Hematopoietic multipotent progenitor cell treated with erythropoietin and hydrocortisone succinate and interleukin-3 and kit ligand, for 17 days (in vitro differentiated cells): ENCODE measurements at places on chromosomes 13 and 19.

DNA sequence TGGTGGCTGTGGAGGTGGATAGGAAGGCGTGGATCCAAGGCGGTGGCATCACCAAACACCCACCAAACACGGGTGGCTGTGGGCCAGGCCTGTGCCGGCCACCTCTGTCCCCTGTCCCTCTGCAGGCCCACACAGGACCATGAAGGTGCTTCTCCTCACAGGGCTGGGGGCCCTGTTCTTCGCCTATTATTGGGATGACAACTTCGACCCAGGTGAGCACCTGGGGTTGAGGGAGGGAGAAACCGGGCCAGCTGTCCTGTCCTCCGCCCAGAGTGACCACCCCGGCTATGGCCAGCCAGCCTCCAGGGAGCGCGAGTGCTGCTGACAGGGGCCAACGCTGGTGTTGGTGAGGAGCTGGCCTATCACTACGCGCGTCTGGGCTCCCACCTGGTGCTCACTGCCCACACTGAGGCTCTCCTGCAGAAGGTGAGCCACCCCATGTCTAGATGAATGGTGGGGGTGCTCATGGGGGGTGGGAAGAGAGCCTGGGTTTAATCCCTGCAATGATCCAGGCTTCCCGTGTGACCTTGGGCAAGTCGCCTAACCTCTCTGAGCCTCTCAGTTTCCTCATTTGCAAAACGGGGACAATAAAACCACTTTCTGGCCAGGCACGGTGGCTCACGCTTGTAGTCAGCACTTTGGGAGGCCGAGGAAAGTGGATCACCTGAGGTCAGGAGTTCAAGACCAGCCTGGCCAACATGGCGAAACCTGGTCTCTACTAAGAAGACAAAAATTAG lies 4.0 kb downstream of the HSD11B1L start:
- DNase-seq, result no peak

- DNase-seq, result no peak
Observed at GRCh38 chr13:99250982-99251825, 7.0 kb downstream of the GPR18 start.

- DNase-seq, result no peak
Observed at GRCh38 chr13:75694722-75695121, 58.6 kb downstream of the LMO7 start.

DNA sequence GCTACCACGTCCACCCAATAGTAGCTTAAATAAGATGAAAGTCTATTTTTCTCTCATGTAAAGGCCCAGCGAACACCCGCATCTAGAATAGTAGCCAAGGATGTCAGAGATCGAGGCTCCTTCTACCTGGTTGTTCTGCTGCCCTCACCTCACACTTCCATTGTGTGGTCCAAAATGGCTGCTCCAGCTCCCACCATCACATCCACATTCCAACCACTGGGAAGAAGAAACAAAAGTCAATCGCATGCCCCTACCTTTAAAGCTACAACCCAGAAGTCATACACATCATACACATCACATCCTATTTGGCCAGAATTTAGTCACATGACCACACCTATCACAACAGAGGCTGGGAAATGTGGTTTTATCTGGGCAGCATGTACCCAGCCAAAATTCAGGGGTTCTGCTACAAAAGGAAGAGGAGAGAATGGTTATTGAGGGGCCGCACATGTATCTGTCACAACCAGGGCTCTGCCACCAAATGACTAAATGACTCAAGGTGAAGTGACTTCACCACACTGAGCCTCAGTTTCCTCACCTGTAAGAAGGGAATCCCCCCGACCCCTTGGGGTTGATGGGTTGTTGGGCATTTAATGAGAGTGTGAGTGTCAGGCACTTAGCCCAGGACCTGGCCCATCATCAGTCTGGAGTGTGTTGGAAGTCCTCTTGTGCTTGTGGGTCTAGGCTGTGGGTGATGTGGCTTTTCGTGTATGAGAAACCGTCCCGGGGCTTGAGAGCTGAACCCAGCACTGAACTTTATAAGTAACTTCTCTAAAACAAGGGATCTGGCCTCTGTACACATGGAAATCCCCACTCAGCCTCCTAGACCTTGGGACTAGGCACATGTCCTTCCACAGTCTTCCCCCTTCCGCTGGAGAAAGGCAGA lies 10.2 kb upstream of the CBLC start:
- DNase-seq, result no peak

GRCh38 chr19:33267706-33268105 lies 34.6 kb downstream of the CEBPA start:
- no peak for DNase-seq

- DNase-seq, result no peak
Observed at GRCh38 chr13:100694722-100695508, 20.3 kb upstream of the TMTC4 start.

GRCh38 chr13:29597246-29597645 lies 1.8 kb upstream of the SLC7A1 start:
- no peak for DNase-seq

- DNase-seq, result peak; percentile 53
Observed at GRCh38 chr19:10566658-10567410, 1.0 kb upstream of the KRI1 start.

GRCh38 chr19:17999684-18000479 lies 8.1 kb upstream of the ARRDC2 start:
- peak; percentile 98 for DNase-seq

- DNase-seq, result peak; percentile 28
Observed at GRCh38 chr19:4759388-4760284, 31.9 kb upstream of the FEM1A start.

- DNase-seq, result no peak
Observed at GRCh38 chr13:71021825-71022422, 845.1 kb downstream of the DACH1 start.

DNA sequence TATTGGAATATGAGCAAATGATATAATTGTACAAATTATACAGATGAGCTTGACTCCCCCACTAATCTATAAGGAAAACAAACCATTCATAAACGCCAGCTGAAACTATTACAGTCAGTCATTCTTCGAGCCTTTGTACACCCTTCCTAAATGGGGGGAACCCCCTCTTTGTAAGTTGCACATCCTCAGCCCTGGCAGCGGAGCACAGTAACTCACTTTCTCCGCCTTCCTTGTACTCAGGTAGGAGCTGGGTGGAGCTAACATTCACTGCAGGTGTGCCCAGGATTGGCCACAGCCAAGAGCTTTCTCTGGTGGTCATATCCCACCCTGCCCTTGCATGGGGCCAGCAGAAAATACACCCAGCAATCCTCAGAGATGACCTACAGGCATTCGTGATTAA lies 28.6 kb downstream of the PIN1 start:
- no peak for DNase-seq

- no peak for DNase-seq
Observed at GRCh38 chr13:32200741-32201140, 114.4 kb downstream of the ZAR1L start.

GRCh38 chr13:93420887-93421286 lies 194.3 kb downstream of the GPC6 start:
- no peak for DNase-seq

DNA sequence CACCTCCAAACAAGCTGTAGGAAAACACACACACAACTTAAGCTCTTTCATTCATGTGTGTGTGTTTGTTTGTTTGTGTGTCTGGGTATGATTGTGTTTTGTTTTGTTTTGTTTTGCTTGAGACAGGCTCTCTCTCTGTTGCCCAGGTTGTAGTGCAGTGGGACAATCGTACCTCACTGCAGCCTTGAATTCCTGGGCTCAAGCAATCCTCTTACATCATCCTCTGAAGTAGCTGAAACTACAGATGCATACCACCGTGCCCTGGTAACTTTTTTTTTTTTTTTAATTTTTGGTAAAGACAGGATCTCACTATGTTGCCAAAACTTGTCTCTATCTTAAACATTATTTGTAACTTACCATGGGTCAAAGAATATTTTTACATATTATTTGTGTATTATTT lies 431.7 kb downstream of the SLITRK1 start:
- DNase-seq, result no peak

DNA sequence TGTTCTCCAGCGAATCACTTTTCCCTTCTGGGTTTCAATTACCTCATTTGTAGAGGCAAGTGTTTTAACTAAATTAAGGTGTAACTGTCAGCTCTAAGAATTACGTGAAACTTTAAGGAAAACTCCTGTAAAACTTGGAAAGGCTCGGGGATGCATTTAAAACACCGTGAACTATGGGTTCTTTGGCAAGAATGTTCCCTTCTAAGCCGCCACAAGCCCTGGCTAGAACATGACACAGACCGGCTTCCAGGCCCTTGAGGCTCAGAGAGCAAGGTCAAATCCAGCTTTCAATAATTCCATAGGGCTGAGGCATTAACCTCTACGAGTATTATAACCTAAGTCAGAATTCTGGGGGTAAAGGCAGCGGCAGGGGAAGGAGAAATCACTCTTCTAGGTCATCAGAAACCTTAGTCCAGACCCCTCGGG lies 685 bp downstream of the VWA8 start:
- peak; percentile 63 for DNase-seq

DNA sequence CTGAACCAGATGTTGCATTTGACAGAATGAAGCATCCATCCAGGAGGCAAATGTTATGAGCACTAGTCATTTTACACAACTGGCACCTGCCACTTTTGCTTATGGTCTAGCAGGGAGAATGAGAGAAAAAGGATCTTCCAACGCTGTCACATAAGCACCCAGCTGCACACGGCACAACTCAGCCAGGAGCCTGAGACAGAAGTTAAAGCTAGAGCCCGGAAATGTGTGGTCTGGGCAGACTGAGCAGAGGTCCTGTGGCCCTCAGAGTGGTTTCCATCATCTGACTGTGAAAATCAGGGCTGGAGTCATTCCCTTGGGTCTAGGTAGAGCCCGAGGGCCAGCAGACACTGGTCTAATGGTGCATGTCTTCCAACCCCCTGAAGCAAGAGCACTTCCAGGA lies 78.4 kb upstream of the XPO4 start:
- DNase-seq, result no peak

DNA sequence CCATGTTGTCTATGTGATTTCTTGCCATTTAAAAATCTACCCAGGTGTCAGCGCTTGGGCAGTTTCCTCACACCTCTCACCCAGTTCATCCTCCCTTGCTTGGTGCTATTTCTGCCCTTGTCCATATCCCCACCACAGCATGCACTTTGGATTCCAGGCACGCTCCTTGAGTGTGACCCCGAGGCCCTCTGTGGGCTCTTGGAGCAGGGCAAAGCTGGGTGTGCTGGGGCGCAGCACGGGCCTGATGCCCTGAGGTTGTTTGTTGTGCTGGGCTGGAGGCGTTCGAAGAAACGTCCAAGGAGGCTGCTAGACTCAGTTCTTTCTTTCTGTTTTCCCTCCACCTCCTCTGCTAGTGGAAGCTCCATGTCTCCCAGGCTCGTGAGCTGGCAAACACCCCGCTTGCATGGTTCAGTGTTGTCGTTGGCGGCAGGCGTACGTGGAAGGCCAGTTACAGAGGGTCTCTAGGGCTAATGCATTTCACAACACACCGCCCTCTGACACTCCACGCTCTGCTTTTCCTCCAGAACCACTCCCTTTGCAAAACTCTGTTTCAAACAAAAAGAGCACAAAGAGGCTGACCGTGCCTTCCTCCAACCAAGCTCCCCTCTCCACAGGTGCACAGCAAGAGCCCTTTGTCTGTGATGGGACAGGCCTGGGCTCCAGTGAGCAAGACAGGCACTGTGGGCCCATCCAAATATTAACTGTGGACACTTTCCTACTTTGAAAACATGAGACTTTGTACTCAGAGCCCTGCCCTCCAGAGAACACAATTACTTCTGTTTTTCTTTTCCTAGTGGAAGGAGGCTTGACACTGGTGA lies 117.7 kb upstream of the GJB6 start:
- DNase-seq, result no peak

DNA sequence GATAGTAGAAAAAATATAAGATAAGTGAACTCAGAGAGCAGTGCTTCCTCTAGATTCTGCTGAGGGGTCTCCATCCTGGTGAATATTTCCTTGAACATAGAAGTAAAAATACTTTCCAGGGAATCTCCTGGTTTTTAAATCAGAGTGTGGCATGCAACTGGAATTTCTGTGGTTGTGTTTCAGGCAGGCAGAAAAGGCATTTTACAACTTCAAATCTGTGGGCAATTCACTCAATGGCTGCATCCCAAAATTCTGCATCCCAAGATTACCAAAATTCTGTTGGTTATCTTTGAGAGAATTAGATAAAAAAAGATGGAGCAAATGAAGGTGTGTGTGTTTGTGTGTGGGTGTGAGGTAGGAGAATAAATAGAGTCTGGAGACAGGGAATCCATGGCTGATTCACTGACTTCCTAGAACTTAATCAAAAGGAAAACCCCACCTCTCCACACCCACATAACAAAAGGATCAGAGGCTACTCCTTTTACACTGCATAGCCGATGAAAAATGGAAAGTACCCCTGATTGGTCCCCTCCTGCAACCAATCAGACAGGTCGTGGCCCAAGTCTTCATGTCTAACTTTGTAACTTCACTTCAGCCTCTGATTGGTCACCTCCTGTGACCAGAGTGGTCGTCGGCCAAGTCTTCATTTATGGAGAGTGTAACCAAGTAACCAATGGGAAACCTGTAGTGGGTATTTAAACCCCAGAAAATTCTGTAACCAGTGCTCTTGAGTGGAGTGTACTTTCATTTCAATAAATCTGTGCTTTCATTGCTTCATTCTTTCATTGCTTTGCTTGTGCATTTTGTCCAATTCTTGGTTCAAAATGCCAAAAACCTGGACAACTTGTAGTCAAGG lies 112.8 kb downstream of the DLEU7 start:
- no peak for DNase-seq

DNA sequence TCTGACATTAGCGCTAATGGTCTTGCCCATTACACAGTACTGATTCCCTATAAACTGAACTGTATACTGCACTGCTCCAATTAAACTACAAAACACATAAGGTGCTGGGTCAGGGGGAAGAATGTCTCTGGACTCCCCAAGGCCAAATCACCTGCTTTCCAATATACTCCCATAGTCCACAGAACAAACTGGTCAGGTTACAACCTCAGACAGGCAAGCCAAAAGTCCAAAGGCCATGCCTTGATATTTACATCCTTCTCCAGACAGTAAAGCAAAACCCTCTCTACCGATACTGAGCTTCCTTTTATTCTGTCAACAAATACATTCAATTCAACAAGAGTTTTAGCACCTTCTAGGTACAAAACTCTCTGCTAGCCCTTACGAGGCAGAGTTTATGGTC lies 8.9 kb downstream of the ZNF541 start:
- no peak for DNase-seq

DNA sequence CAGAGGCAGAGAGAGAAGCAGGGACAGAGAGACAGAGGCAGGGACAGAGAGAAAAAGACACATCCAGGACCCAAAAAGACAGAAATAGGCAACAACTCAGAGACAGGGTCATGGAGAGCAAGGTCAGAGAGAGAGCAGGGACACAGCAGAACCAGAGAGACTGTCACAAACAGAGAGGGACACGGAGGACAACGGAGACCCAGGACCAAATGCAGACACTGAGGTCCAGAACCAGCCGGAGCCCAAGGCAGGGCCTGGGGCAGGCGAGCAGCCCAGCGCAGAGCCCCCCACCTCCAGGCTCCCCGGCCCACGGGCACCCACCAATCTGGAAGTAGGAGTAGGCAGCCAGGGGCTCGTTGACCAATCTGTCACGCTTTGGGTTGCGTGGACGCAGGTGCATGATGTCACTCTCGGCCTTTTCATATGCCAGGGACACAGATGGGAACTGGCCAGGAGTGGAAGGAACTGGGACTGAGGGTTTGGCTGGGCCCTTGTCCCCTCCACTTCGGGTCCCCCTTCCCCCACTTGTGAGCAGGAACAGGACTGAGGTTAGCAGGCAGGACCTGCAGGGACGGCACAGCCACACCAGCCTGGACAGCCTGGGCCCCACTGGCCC lies 8.1 kb downstream of the TMEM147 start:
- DNase-seq, result no peak
